Stimulated activated CD4-positive, alpha-beta T cell treated with anti-CD3 and anti-CD28 coated beads, Interleukin-4, amount 100 ng/mL, for 24 hours (primary cell): ENCODE measurements at places on chromosomes 12 and 14.

GRCh38 chr14:25006961-25007795 is 42.8 kb downstream of the STXBP6 start:
- DNase-seq = no peak

- DNase-seq = no peak
These were observed 49.4 kb downstream of the MOK start for GRCh38 chr14:102255401-102256190.

- DNase-seq = no peak
These were observed 6.3 kb downstream of the RNF10 start for GRCh38 chr12:120540445-120540844.

DNA sequence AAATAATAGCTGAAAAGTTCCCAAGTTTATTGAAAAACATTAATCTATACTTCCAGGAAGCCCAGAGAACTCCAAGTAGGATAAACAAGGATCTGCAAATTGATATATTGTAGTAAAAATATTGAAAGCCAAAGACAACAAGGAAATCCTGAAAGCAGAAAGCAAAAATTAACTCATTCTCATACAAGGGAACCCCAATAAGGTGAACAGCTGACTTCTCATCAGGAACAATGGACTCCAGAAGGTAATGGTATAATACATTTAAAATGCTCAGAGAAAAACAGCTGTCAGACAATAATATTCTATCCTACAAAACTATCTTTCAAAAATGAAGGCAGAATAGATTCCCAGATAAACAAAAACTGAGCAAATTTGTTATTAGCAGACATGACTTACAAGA is 138.1 kb upstream of the BMP4 start:
- no peak for DNase-seq

GRCh38 chr12:49792976-49793580 is 35.1 kb downstream of the NCKAP5L start:
- DNase-seq = no peak

GRCh38 chr12:74250891-74251290 is 286.7 kb upstream of the ATXN7L3B start:
- DNase-seq = no peak

DNA sequence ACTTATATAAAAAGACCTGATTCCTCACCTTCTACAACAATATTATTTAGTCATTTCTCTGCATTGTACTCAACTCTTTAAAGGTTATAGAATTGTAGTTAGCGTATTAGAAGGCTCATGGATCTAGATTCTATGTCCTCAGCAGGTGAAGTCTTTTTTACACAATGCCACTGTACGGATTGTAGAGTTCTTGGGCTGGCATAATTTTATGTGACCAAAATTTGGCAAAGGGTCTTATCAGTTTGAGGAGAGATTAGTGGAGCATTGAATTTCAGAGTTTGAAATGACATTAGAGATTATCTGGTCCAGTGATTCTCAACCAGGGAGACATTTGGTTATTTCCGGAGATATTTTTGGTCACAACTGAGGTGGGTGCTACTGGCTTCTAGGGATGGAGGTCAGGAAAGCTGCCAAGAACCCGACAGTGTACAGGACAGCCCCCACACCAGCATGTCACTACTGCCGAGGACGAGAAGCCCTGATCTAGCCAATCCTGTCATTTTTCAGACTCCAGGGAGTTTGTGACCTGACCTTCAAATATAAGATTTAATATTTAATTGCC is 63.9 kb downstream of the BICD1 start:
- no peak for DNase-seq

- DNase-seq = no peak
These were observed 19.2 kb downstream of the TBX3 start for GRCh38 chr12:114664651-114665320.

DNA sequence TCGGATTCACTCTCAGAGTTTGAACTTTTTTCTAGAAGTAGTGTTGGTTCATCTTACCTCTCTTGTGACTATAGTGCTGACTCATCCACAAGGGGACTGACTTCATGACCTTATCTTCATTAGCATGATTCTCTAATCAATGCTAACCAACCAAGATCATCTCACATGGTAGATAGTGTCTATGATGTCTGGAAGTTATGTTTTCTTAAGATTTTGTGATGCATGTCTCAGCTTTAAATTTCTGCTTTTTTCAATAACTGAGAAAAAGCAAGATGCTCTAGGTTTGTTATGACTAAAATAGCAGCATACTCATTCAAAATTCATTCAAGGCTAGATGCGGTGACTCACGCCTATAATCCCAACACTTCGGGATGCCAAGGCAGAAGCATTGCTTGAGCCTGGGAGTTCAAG is 12.3 kb upstream of the SLC35E3 start:
- no peak for DNase-seq

DNA sequence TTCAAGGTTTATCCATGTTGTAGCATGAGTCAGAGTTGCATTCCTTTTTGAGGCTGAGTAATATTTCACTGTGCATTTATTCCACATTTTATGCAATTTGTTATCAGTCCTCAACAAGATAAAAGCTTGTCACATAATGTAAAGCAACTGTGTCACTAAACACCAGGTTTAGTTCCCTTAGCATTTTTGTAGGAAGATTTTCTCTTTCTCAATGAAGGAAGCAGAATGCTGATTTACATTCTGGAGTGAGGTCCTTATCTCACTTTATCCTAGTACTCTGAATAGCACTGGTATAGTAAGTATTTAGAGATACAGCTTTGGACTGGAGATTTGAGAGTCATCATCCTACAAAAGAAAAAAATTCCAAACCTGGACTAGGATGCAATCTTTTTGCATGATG is 9.8 kb upstream of the EXD2 start:
- no peak for DNase-seq

DNA sequence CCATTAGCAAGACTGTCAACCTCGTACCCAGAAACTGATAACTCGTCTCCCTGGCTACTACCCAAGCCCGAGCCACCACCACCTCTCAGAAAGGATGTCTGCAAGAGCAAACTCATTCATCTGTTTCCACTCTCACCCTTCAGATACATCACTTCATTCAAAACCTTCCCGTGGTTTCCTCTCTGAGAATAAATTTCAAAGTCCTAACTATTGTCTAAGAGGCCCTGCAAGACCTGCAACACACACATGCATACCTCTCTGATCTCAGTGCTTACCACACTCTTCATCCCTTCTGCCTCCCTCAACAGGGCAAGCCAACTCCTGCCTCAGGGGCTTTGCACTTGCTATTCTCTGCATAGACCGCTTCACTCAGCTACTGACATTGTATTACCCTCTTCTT is 40.6 kb downstream of the PPP1R13B start:
- no peak for DNase-seq

- no peak for DNase-seq
These were observed 332.6 kb upstream of the TMPO start for GRCh38 chr12:98182821-98183220.
